SK-MEL-5 (cell line): ENCODE measurements at places on chromosomes 13 and 19. TPM values are rescaled to one million over a fixed set of nuclear protein-coding genes. Genes with fewer than 3 reads are reported as not detected.

DNA sequence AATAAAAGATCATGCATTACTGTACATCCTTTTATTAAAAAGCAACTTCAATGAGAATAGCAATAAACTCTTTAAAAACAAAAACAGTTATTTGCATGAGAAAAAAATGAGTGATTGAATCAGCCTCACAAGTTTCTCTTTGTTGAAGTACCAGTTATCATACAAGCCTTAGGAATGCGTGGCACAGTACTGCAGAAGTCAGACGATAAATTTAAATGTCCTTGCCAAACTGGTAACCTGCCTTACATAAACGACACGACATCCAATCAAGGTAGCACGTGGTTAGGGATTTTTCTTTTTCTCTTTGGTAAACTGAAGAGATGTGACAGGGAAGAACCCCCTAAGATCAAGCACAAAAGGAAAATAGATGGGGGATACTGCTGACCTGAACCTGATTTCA is 251.0 kb downstream of the KLF12 start:
- no peak for DNase-seq

DNA sequence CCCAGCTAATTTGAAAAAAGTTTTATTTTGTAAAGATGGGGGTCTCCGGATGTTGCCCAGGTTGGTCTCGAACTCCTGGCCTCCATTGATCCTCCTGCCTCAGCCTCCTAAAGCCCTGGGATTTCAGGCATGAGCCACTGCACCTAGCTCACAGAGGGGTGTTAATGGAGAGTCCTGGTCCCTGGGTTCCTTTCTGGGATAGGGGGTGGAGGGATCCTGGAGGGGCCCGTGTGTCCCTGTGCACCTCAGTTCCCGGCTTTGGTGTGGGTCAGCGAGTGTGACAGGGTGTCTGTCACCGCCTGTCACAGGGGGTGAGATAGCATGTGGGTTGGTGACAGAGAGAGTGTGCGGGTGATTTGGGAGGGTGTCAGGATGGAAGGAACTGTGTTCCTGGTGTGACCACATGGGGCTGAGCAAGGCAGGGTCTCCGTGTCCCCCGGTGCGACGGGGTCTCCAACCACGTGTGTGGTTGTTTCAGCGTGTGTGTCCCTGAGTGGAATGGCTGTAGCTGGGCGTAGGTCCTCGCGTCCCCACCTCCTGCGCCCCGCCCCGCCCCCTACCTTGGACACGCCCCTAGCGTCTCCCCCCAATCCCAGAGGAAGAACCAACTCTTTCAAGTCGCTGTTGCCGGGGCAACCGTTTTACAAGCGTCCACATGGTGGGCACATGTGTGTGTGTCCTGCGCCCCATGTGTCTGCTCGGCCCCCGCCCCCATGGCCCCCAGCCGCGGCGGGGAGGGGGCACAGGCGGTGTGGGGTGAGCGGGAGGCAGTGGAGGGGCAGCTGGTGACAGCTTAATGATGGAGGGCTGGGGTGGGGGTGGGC is 2.9 kb upstream of the NRTN start:
- peak; percentile 52 for DNase-seq

DNA sequence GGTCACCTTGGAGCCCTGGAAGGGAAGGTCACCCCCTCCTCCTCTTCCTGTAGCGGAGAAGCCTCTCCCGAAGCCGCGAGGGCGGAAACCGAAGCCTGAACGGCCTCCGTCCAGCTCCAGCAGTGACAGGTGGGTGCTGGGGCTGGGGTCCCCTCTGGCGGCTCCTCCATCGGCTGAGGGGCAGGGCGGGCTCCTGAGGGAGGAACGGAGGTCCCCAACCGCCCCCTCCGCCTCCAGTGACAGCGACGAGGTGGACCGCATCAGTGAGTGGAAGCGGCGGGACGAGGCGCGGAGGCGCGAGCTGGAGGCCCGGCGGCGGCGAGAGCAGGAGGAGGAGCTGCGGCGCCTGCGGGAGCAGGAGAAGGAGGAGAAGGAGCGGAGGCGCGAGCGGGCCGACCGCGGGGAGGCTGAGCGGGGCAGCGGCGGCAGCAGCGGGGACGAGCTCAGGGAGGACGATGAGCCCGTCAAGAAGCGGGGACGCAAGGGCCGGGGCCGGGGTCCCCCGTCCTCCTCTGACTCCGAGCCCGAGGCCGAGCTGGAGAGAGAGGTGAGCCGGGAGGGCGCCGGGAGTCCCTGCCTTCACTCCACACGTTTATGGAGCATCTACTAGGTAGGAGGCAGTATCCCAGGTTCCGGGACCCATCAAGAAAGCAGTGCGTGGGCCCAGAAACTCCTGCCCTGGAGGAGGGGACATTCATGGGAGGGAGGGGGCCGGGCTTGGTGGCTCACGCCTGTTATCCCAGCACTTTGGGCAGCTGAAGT is 22.0 kb downstream of the HDGFL2 start:
- no peak for DNase-seq

DNA sequence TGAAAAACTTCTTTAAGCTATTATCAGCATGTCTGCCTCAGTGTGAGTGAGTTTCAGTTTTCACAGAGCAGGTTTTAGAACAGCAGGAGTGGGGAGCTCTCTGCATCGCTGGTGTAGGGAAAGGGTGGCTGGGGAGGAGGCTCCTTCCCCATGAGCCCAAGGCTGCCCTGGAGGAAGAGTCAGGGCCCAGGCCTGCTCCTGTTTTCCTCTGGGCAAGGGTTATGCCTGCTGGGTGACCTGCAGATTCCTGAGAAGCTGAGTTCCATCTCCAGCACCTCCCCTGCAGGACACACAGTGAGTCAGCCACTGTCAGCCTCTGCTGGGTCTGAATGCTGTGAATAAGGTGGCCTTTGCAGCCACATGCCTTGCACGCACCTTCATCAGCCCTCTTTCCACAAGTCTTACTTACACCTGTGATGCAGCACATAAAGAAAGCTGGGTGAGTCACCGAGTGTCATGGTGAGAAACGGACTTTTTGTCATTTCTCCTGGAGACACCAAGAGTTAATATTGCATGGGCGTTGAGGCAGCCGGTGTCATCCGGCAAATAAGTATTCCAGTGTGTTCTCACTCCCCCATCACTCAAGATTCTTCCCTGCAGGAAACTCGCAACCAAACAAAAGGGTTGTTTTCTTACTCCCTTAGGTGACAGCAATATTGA is 186.4 kb upstream of the KL start:
- DNase-seq = no peak

DNA sequence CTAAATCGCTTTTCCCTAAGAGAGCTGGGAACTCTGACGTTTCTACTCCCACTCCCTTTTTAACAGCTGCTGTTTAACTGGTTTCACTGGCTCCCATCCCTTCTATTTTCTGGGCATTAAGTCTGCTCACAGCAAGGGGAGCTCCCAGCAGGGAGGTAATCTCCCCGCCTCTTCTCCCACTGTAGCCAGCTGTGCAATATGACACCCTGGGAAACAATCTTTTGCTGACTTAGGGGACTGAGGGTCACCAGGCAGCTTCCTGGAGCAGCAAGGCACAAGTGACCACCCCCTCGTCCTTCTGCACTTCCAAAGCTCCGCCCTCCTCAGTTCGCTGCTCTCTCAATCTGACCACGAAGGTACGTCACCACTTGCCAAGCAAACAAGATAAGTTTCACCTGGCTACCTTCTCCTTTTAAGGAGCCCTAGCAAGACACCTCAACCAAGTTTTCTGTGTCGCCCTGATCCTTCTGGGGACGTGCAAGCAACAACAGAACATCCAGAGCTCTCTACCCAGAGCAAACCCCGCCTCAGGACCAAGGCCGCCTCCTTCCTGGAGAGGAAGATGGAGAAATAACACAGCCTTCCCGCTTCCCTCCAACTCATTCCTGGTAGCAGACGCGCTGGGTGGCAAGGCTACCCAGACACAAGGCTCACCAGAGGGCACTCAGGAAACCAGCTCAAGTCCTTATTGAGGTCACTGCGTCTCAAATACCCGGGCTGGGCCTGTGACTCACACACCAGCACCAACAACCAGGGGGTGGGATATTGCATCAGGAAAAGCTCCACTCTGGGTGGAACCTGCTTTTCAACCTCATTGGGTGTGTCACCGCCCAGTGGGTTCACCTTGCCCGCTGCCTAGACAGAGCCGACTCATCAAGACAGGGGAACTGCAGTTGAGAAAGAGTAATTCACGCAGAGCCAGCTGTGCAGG is 92.4 kb downstream of the STK24 start:
- no peak for DNase-seq

The CEACAM4 gene
- not detected in 2 replicates for total RNA-seq

The ARL11 gene
- total RNA-seq = not detected in 2 replicates

The ZNF813 gene
- total RNA-seq = 3.4 and 3.9 TPM in 2 replicates
